ENCODE measurements at places on chromosomes 7 and 10. TPM values are rescaled to one million over a fixed set of nuclear protein-coding genes. Genes with fewer than 3 reads are reported as not detected.

The AGAP4 gene
- total RNA-seq: 22.1 TPM

The WASHC2C gene
- 62.0 TPM for total RNA-seq

GRCh38 chr7:100678291-100678984, 4.9 kb downstream of the GNB2 start:
- DNase-seq: peak; percentile 65

GRCh38 chr10:72483471-72483870, 128.8 kb upstream of the DNAJB12 start:
- no peak for DNase-seq

The PAPSS2 gene
- 210 TPM for total RNA-seq

- DNase-seq: peak; percentile 82
Measured at GRCh38 chr10:103451091-103451813, 918 bp downstream of the CALHM2 start.
